Activated T-helper 9 cell treated with anti-CD3 and anti-CD28 coated beads, Interleukin-2, amount 50 U/mL, for 16 hours (primary cell): ENCODE measurements at places on chromosomes 3 and 15.

DNA sequence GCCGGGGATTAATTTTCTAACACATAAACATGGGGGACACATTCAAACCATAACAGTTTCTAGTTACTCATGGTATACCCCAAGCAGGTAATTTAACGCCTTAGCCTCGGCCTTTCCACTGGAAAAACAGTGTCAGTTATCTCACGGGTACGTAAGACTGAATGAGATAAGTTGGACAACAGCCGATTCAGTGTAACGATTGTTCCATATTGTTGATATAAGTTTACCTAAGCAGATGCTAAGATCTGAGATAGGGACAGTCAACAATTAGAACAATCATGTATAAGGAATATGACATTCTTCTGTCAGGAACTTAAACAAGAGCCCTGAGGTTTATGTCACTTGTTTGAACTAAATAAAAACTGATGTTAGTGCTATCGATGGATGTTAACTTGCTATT lies 130.8 kb downstream of the GHSR start:
- no peak for DNase-seq

DNA sequence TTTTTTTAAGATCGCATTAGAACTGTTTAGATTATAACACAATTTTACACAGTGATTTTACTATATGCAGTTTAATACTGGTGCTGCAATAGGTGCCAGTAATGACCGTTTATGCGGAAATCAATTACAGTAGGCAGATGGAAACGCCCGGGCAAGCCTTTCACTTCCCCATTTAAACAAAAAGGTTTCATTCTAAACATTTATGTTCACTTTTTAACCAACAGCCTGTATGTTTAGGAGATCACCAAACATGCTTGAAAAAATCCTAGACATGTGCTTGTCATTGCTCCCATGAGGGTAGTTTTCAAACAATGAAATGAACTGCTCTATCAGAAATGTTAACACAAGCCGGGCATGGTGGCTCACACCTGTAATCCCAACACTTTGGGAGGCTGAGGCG lies 2.7 kb downstream of the BNIP2 start:
- no peak for DNase-seq

GRCh38 chr3:190224456-190224855 lies 97.8 kb downstream of the CLDN1 start:
- DNase-seq, result no peak

- no peak for DNase-seq
These were observed 17.3 kb upstream of the CDCP1 start for GRCh38 chr3:45163481-45163880.

- DNase-seq, result no peak
These were observed 225.0 kb upstream of the P2RY1 start for GRCh38 chr3:152609891-152610290.

- peak; percentile 7 for DNase-seq
These were observed at the start of gene SLC35G2 for GRCh38 chr3:136818769-136819391. Gene SLC35G2, plus strand, starts transcription at chr3:136819126. Its CDS starts 35,335 bp downstream, at chr3:136854461.

GRCh38 chr3:56989169-56989976 lies 71.1 kb upstream of the SPATA12 start:
- no peak for DNase-seq

GRCh38 chr15:68596691-68597090 lies 17.9 kb downstream of the CORO2B start:
- no peak for DNase-seq

DNA sequence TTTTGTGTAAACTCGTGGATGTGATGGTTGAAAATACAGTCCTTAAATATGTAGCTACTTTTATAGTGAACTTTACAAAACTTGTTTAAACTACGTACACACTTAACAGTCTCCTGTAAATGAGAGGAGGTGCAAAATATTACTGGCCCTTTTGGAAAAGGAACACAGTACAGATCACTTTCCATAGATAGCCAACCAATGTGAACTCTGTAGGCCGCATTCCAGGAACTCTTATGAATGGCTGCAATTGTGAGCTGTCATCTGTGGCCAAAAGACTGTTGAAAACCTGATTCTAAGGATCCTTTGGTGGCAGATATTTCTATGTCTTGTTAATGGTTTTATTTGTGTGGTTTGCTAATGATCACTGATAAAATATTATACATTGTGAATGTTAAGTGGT lies 6.2 kb downstream of the TSC22D2 start:
- DNase-seq, result no peak
